CD4-positive, alpha-beta T cell treated with Interleukin-2 at 100 ng/mL for 4 hours (primary cell): ENCODE measurements at places on chromosomes 12 and 14.
A peak's percentile ranks its signal among the peaks of the same experiment; 100 is the strongest.

DNA sequence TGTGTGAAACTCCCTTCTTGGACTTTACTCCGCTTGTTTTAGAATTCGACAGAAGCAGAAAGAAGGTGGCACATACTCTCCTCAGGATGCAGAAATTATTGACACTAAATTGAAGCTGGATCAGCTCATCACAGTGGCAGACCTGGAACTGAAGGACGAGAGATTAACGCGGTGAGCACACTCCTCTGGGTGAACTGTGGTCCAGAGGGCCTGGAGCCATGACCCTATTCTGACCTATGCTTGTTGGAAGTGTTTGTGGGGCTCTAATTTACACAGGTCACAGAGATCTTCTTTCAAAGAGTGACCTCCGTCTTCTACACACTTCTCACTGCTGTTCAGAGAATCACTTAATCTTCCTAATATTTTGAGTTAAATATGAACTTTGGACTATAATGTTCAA is 72.5 kb upstream of the MYF6 start:
- no peak for DNase-seq

DNA sequence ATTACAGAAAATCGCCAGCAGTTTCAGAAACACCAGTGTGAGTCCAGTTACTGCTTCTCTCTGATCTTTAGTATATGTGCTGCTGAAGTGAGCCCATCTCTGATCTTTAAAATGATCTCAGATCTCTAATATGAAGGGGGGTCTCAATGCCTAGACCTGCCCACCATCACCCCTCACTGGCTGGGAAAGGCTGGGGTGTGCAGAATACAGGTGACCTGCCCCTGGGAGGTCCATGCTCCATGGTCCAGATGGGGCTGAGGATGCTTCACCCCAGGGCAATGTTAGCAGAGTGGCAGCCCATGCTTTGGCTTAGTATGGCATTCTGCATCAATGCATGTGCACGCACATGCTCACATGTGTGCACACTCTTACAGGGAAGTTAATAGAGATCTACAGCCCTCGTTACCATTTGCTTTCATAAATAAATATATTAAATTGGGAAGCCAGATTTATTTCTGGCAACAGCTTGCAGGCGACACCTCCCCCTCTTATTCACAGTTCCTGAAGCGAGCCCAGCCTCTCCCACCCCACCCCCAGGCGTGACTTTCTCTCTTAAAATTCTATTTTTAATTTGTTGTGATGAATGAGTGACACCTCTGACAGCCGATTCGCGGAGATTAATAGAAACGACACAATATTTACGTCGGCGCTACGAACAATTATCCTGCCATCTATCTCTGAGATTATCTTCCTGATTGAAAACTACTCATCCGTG is 104.7 kb upstream of the ESRRB start:
- DNase-seq, result no peak

DNA sequence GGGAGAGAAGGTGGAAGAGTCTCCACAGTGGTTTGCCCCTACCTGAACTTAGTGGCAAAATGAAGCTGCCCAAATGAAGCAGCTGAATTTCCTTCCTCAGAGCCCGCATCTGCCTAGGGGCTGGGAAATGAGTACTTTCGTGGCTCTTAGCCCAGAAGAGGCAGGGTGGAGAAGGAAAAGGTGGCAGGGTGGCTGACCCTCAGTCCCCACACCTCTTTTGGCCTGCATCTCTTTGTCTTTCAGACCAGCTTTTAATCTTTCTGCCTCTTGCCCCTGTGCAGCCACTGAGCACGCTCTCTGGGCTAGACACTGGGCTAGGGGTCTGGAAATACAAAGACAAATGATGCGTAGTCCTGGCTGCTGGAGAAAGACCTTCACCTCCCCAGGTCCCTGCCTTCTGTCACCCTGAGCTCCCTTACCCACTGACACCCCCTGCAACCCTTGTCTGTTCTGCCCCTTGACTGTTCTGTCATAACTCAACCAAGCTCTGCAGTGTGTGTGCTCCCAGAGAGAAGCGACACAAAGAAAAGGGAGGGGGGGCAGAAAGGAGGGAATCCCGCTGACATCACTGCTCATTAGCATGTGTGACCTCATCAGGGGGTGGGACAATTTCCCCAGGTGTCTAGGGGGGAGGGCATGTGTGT is 371 bp upstream of the REM2 start:
- peak; percentile 42 for DNase-seq

DNA sequence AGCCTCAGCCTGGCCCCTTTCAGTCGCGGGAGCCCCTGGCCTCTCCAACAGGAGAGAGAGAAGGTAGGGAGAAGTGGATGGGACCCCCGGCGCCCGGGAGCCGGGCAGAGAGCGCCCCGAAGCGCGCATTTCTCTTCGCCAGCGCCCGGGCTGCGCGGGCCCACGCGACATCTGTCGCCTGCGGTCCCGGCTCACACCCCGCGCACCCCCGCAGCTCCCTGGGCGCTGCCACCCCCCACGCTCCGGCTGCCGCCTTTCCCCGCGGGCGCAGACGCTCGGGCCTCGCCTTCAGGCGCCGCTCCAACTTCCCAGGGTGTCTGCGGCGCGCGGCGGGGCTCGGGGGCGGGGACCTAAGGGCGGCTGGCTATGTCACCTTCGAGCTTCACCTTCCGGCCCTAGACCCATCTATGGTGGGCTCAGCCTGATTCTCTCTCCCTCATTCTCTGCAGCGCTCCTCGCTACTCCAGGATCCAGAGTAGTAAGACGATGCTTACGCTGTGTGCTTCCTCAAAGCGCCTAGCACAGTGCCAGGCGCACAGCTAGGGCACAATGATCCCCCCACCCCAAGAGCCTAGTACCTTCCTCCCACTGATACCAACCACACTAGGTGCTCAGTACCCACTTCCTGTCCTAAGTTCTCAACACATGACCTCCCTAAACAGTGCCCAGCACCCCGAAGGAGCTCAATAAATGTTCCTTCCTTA is 1.6 kb downstream of the HRK start:
- DNase-seq, result no peak
